NCI-H510A (cell line): ENCODE measurements at places on chromosomes 3 and 15.

- no peak for DNase-seq
Measured at GRCh38 chr15:62060896-62061280, 641 bp upstream of the VPS13C start.

DNA sequence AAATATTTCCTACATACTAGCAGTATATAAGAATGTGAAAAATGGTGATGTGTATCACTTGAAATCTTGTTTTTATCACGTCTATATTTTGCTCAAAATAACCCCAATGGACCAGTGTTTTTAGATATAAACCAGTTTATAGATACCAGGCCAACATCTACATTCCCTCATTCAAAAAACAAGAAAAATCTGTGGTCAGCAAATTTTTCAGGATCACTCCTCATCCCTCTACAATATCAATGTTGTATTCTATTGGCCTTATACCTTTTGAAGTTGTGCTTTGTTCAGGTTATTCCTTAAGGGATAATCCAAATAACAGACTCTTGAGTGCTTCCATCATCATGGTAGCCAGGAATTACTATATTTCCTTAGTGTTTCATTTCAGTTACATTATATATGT lies 332.9 kb upstream of the ARRDC4 start:
- no peak for DNase-seq

GRCh38 chr3:42118762-42119361 lies 27.7 kb downstream of the TRAK1 start:
- DNase-seq, result no peak

- no peak for DNase-seq
Measured at GRCh38 chr3:129439226-129439816, 427 bp downstream of the MBD4 start.

- peak; percentile 62 for DNase-seq
Measured at GRCh38 chr15:65902373-65902772, 33.1 kb downstream of the RAB11A start.

- no peak for DNase-seq
Measured at GRCh38 chr15:30794388-30794787, 109.3 kb upstream of the FAN1 start.

DNA sequence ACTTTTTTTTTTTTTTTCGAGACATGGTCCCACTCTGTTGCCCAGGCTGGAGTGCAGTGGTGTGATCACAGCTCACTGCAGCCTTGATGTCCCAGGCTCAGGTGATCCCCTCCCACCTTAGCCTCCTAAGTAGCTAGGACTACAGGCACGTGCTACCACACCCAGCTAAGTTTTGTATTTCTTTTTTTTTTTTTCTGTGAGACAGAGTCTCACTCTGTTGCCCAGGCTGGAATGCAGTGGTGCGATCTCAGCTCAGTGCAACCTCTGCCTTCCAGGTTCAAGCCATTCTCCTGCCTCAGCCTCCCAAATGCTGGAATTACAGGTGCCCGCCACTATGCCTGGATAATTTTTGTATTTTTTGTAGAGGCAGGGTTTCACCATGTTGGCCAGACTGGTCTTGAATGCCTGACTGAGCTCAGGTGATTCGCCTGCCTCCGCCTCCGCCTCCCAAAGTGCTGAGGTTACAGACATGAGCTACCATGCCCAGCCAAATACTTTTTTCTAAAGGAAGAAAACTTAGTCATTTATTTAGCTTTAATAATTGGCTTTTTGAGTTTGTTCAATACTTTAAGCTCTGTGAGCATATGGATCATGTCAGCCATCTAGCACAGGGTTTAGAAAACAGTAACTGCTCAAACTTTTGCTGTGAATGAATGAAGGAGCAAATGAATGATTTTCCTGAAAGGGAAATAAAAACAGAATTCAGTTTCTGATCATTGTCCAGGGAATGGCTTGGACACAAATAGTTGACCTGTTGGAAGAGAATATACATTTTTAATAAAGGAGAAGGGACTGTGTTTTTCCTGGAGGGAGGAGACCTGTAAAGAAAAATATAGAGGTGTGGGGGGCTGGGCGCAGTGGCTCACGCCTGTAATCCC lies 26.0 kb downstream of the UBE2E1 start:
- DNase-seq, result no peak

- peak; percentile 86 for DNase-seq
Measured at GRCh38 chr15:90607361-90607760, 77.6 kb downstream of the CRTC3 start.

- no peak for DNase-seq
Measured at GRCh38 chr3:36248374-36248773, 131.9 kb upstream of the STAC start.

DNA sequence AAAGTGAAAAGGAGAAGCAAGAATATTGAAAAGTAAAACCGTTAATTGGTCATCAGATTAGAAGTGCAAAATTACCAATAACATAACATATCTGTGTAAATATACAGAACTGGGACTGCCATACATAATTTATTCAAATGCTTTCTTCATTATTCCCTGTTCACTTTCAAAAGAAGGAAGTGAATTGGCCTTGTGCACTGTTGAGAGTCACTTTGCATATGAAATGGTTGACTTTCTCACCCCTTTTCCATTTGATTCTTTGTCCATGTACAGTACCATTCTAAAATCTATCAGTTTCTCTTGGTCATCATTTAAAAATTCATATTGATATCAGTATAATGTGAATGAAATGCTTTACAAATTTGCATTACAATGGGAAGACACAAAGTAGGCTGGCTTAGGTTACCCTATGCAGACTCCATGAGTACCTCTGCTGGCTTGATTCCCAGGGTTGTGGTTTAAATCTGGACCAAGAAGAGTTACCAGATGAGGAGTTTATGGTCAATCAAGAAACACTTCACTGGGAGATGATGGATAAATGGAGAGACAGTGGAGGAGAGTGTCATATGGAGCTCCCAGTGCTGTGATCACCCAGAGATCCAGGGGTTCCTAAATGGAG lies 210.9 kb upstream of the TOPAZ1 start:
- no peak for DNase-seq

DNA sequence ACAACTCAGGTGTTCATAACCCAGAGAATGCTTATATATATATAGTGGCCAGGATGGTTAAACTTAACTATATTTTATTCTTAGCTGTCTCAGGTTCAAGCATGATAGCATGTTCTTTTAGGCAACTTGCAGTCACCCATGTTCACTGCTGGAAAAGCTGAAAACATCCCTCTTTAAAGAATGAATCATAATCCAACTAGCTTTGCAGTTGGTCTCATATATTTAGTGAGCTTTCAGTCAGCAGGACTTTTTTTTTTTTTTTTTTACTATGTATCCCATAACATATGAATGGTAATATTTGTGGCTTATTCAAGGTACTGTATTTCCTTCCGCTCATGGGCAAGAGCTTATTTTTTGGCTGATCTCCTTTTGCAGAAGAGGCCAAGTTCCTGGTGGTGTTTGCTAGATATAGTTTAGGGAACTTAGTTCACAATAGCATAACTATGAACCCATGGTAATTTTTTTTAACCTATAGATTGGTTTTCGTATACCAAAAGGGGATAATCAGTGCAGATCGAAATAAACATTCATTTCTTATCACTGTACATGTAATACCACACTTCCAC lies 77.6 kb downstream of the CMSS1 start:
- DNase-seq, result no peak

DNA sequence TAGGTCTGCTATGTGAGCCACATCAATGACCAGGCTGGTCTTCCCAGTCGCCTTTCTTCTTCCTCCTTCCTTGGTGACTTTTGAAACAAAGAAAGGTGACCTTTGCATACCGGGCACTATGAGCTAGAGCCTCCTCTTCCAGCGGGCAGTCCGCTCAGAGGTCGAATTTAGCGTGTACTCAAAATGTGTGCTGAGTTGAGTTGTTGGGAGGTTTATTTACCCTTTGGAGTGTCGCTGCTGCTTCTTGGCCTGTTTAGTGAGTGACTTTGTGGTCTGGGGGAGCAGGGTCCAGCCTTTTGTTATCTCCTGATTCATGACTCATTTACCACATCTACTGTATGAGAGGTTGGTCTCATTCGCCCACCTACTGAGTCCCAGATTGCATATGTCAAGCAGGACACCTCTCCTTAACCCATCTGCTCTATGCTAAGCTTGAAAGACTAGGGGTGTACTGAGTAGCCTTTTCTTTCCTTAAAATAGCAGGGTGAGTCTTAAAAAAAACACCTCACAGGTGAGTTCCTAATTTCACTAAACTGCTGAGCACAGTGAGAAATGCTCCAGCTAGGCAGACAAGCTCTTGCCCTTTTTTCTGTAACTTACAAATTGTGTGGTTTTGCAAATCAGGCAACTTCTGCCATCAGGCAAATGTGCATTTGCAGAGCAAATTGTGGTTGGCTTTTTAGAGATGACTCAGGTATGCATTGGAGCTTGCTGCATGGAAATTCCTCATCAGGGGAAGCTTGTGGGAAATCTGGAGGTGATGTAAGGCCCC lies 3.2 kb upstream of the SIAH2 start:
- DNase-seq, result no peak

- no peak for DNase-seq
Measured at GRCh38 chr3:139655909-139656595, 21.7 kb downstream of the NMNAT3 start.

GRCh38 chr15:77251662-77252061 lies 168.2 kb downstream of the PEAK1 start:
- DNase-seq, result no peak

GRCh38 chr15:71945012-71945411 lies 134.7 kb downstream of the NR2E3 start:
- no peak for DNase-seq

- DNase-seq, result no peak
Measured at GRCh38 chr3:24405057-24405456, 89.6 kb downstream of the THRB start.

GRCh38 chr15:84795186-84795585 lies 22.0 kb upstream of the ALPK3 start:
- no peak for DNase-seq

- no peak for DNase-seq
Measured at GRCh38 chr3:129036222-129037092, 24.1 kb upstream of the GP9 start.

DNA sequence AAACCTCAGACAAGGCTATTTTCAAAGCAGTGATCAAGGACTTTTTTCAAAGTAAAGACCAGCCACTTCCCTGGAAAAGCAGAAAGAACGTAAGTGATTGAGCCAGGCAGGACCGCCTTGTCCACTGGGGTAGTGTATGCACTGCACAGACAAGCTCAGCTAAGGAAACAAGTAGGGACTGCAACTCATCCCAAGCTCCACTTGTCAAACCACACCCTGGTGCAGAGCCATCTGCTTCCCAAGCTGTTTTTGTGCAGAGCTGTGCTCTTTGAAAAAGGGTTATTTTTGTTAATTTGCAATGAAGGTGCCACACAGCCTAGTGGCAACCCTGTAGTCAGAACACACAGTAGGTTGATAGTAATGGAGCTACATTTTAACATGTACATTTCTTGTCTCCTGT lies 193.3 kb downstream of the ADAMTS9 start:
- DNase-seq, result no peak

DNA sequence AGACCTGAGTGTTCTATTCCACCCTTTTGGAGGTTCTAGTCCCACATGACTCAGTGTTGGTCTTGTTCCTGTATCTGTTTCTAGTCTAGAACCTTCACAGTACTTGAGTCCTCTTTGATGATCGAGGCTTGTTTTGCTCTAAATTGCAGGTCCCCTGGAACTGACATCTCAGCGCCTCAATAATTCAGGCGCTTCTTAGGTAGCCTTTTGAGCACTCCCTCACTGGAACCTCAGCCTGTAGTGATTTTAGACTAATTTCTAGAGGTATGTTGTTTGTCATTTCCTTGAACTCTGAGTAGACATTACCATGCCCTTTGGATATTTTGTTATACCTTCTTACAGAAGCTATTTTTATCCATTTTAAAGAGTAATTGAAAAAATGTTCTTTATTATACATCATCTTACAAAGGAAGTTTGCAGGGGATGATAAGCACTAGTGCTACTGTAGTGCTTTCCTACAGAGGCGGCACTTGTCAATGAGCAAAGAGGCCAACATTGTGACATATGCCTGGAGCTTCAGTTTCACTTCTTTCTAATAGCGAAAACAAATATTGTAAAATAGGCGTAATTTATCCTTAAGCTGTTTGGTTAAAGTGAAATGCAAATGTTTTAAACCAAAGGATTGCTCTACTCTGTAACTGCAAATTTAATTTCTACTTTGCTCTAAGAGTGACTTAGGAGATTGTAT lies 75.7 kb downstream of the EFL1 start:
- DNase-seq, result no peak

DNA sequence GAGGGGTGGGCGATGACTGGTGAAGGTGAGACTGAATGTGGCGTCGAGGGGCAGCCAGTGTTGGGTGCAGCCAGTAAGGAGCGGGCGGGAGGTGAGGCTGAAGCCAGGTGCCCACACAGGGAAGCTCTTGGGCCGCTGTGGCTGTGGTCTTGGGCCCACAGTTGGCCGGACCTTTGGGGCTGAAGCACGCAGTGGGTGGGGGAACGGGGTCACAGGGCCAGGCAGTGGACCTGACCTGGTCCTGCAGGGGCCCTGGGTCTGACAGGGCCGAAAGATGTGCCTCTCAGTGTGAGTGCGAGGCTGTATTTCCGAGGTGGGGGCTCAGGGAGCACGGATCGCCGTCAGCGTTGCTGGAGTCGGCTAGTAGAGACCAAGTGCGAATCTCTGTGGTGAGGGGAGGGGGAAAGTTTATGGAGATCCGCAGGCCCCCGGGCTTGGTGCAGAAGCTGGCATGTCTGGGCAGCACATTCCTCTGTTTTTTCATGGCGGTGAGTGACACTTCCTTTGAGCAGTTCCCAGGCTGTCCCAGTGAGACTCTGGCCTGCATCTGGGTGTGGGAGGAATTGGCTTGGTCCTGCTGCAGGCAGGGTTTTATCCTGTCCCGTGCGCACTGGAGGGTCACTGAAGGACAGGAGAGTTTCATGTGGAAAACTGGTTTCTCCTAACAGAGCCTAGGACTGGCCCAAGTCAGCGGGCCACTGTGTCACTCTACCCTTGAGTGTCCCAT lies 100.8 kb downstream of the TMEM266 start:
- DNase-seq, result no peak

DNA sequence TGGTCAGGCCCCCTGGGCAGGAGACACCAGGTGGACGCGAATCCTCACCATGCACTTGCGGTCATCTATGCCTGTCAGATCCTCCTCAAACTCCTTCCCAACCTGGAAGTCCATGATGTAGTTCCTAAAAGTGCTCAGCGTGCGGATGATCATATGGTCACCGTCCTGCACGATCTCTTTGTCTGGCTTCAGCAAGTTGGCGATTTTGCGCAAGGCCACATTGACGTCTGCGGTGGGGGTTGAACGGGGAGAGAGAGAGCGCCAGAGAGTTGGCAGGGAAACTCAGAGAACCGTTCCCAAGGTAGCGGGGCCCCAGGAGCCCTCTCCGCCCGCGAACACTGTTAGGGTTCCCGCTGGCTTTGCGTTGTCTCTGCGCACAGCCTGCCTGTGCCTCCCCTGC lies 809 bp downstream of the RBP1 start:
- DNase-seq, result no peak
